ENCODE measurements at places on chromosomes 2 and 18. TPM values are rescaled to one million over a fixed set of nuclear protein-coding genes. Genes with fewer than 3 reads are reported as not detected.

Gene RNMT
- 24.8 TPM for total RNA-seq

Gene ADNP2
- 19.8 TPM for total RNA-seq

Gene UGT1A3
- total RNA-seq: not detected

Gene NOSTRIN
- total RNA-seq: 40.1 TPM

Gene AUP1
- 102 TPM for total RNA-seq

Gene SEC11C
- total RNA-seq: 12.6 TPM

Gene ATP6V1B1
- not detected for total RNA-seq
